Activated CD4-positive, alpha-beta T cell treated with anti-CD3 and anti-CD28 coated beads, Interleukin-2, amount 50 U/mL, for 4 hours (primary cell): ENCODE measurements at places on chromosomes 5 and 9.

DNA sequence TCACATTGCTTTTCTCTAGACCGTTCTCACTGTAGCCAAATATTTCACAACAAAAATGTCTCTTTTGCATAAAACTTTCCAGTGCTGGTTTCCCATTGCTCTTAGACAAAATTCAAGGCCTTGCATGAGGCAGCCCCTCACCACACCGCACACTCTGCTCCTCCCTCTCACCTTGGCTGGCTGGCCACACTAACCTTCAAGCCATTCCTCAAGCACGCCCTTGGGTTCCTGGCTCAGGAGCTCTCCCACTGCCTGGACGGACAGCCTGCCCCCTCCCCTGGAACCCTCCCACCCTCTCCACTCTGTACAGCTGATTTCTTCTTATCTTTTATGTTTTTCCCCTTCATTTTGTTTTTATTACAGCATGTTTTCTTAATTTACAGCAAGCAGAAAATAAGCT, 83.2 kb downstream of the PDZD2 start:
- no peak for DNase-seq

GRCh38 chr5:113132564-113132963, 156.0 kb downstream of the DCP2 start:
- DNase-seq: no peak

DNA sequence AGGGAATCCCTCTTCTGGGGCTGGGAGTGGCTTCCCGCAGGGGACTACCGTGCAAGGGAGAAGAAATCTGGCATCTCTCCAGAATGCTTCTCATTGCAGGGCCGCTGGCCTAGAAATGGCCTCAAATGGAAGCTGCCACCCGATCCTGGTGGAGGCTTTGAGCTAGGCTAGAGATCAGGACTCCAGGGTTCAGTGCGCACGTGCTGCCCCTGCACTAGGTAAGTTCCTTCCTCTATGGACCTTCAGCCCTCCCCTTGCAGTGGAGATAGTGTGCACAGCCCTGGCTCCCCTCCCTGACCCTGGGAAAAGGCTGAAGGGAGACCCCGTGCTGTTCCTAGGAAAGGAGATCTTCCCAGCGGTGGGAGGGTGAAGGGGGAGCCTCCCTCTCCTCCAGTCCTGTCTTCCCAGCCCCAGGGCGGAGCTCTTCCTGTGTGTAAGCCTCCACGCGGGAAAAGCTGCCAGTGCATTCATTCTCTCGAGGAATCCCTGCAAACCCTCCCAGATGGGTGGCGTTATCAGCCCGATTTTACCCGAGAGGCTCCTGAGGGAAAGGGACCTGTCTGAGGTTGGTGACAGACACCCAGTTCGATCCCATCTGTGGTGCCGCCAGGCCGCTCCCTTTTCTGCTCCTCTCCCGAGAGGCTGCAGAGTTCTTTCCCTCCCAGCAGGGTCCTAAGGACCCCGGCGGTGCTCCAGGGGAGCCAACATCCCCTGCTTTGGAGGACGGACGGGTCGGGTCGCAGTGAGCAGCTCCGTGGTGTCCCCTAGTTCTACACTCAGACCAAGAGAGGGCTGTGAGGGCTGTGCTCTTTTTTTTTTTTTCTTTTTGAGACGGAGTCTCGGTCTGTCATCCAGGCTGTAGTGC, 1.4 kb upstream of the CERCAM start:
- DNase-seq: no peak

- no peak for DNase-seq
Measured at GRCh38 chr9:79256691-79257213, 315.0 kb upstream of the TLE4 start.

DNA sequence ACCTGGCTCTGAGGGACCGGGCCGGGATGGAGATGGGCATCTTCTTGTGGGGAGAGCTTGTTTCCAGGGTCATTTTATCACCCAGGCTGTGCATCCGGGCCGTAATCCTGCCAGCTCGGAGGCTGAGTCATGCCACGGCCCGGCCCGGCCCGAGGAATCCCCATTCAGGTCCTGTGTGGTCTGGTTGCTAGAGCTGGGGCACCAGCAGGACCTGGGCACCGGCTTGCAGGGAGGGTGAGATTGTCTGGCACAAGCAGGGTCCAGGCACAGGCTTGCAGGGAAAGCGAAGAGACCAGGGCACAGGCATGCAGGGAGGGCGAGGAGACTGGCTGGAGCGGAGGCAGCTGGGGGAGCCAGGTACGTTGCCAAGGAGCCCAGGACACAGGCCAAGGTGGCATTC, 106.8 kb downstream of the RXRA start:
- DNase-seq: no peak

DNA sequence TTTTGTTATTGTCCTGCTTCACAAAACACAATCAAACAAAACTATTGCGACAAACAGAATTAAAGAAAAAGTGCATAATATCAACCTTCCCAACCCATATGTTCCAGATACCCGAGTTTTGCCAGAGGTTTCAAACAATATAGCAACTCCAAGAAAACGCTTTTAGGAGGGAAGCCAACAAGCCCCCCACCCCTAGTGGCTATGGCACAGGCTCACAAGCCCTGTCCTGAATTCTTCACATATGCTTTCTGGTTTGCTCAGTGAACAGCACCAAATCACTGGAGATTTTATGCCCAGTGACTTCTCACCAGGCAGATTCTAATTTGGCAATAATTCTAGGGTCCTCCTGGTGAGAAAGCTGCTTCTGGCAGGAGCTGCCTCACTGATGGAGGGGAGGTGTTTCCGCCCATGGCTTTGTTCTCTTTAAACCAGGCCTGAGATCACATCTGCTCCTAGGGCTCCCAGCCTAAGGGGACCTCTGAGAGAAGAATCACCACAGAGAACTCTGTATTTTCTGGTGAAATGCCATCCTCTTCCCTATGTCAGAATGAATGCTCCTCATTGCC, 1982.4 kb downstream of the EFNA5 start:
- no peak for DNase-seq
